ENCODE measurements at places on chromosomes 12 and 14.

DNA sequence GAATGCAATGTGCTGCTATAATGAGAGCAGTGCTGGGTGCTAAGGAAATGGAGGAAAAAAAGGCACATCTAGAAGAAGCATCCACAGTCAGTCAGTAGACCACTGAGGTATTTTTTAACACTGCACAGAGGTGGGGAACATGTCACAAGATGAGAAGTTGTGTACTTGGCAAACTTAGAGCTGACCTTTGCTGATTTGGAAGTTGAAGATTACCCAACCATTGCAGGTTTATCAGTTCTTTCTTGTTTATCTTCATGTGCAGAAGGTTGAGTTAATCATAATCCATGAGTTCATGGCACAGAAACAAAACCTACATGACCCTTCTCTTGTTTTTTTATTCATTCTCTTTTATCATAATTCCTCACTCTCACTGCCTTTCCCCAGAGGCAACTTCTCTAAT is 3.2 kb upstream of the PAH start:
- DNase-seq, result no peak

DNA sequence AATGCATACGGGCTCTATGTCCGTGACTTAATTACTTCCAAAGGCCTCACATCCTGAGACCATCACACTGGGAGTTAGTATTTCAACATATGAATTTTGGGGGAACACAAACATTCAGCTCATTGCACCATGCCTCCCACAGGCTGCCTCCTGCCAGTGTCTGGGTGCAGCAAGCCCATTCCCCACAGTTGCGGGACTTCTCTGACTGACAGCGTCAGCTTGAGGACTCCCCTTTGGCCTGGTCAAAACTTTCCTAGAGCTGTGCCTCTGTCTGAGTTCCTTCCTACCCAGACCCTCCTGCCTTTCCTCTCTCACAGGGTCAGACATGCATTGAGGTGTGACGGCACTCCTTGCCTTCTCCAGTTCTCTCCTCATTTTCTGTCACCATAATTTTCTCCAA is 27.4 kb downstream of the PPP1R36 start:
- no peak for DNase-seq

GRCh38 chr14:22411398-22412055 is 177.5 kb downstream of the DAD1 start:
- no peak for DNase-seq

DNA sequence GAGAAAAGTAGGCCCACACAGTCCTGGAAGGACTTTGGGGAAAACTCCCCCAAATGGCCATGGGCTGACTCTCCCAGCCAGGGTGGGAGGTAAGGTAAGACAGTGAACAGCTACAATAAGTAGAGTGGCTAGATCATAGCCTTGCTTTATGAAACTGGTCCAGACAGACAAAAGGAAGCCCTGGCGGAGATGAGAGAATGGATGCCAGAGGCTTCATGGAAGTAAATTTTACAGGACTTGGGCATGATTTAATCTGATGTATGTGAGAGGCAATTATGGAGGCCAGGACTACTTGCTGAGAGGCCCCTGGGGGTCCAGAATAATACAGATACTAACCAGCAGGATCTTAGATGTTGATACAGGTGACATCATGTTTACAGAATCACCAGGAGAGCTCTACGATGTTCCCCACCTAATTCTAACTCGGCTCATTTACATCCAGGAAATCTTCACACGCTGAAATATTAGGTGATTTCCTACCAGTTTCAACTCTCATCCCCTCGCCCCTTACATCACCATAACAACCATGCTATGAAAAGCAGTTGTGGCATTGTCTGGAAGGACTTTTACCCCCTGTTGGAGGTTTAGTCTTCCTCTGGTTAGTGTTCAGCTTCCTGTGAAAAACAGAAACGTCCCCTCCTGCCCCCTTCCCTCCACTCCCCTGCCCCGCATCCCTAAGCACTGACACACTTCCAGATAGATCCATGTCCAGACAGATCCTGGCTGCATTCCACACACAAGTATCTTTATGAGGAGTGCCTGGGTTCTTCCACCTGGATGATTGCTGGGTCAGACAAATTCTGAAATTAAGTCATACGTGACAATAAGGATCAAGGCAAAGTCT is 39.5 kb upstream of the NT5DC3 start:
- no peak for DNase-seq

DNA sequence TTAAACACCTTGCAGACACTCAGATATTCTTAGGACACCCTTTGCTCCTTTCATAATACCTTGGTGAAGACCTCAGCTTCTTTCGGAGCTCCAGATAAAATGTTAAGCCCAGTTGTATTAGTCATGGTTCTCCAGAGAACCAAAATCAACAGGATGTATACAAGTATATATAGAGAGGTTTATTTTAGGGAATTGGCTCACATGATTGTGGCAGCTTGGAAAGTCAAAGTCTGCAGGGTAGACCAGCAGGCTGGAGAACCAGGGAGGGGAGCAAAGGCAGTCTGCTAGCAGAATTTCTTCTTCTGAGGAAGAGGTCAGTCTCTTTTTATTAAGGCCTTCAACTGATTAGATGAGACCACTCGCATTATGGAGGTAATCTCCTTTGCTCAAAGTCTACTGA is 6.9 kb upstream of the IGF1 start:
- no peak for DNase-seq

DNA sequence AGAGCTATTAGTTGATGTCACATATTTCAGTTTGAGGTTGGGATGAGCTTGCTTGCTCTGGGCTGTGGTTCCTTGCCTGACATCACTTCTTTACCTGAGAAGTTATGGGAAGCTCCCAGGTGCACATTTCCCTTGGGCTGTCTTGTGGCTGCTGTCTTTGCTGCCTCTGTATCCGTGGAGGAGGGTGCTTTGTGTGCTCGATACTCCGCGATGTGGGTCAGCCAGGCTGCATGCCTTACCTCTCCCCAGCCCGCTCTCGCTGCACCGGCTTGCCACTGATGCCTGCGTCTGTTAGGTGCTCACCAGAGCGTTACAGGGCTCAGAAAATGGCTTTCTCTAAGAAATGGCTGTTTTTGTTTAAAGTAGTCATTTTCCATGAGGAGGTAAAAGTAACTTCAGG is 19.6 kb downstream of the PELI2 start:
- no peak for DNase-seq

All from SW 1271 (cell line).